ENCODE measurements at places on chromosomes 6 and 20.

GRCh38 chr6:101937108-101937507 is 543.6 kb downstream of the GRIK2 start:
- no peak for DNase-seq

GRCh38 chr20:63484651-63485403 is 12.4 kb upstream of the KCNQ2 start:
- DNase-seq: no peak

- DNase-seq: no peak
Observed at GRCh38 chr6:135627092-135627715, 129.7 kb upstream of the AHI1 start.

GRCh38 chr6:54491431-54491830 is 183.2 kb downstream of the TINAG start:
- peak; percentile 13 for DNase-seq

- DNase-seq: no peak
Observed at GRCh38 chr6:130730600-130730999, 96.6 kb upstream of the SMLR1 start.

DNA sequence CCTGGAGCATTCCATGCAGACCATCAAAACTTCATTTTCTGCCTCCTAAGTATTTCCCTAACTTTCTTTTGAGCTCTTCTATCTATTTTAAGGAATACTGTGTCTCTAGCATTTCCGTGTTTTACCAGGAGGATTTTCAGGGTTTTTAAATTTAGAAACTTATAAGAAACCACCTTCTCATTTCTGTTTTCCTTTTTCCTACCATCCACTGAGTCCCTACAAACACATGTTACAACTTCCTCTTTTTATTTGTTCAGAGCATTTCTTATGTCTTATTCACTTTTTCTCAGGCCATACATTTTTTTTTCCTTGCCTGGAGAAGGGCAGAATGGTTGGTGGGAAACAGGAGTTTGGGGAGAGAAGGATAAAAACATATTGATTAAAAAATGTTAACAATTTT is 130.0 kb upstream of the BMP5 start:
- no peak for DNase-seq

DNA sequence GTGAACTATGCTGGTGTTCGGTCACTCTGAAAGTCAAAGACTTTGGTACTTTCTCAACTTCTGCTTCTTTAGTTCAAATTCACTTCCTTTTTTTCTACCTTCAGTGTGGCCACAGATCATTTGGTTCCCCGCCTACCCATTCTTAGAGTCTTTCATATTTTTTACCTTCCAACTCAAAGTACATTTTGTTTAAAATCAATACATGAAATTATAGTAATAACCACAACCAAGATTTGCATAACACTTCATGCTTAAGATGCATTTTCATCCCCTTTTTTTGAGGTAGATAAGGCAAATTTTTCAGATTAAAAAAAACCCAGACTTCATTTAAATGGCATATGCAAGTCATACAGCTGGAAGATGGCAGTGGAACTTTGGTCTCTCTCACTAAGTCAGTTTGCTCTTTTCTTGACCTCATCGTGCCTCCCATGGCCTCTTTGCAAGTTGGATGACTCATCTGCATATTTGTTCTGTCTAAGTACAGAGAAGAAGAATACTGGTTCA is 11.9 kb upstream of the CNR1 start:
- peak; percentile 15 for DNase-seq

GRCh38 chr6:145929037-145929633 is 35.0 kb downstream of the SHPRH start:
- DNase-seq: peak; percentile 41

- no peak for DNase-seq
Observed at GRCh38 chr20:1287787-1288569, 21.9 kb downstream of the SNPH start.

GRCh38 chr20:51500311-51500710 is 42.2 kb downstream of the NFATC2 start:
- DNase-seq: no peak

- DNase-seq: no peak
Observed at GRCh38 chr6:21996425-21997118, 300.3 kb downstream of the PRL start.

GRCh38 chr6:117072134-117072533 is 193.2 kb upstream of the VGLL2 start:
- DNase-seq: peak; percentile 1

DNA sequence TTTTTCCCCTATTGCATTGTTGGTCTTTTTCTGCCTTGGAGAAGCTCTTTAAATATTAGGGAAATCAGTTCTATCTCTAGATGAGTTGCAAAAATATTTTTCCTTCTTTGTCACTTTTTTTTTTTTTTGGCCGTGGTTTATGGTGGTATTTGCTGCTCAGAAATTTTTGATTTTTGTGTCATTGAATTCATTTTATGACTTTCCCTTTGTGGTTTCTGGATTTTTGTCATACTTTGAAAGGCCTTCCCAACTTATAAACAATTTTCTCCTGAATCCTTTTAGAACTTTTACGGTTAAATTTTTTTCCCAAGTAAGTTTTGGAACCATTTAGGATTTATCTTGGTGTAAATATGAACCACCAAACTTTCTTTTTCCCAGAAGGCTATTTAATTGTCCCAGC is 145.6 kb downstream of the GJA10 start:
- peak; percentile 65 for DNase-seq

- DNase-seq: no peak
Observed at GRCh38 chr20:48404598-48404997, 423.2 kb downstream of the PREX1 start.

GRCh38 chr6:160996131-160996601 is 4.6 kb downstream of the MAP3K4 start:
- DNase-seq: no peak

DNA sequence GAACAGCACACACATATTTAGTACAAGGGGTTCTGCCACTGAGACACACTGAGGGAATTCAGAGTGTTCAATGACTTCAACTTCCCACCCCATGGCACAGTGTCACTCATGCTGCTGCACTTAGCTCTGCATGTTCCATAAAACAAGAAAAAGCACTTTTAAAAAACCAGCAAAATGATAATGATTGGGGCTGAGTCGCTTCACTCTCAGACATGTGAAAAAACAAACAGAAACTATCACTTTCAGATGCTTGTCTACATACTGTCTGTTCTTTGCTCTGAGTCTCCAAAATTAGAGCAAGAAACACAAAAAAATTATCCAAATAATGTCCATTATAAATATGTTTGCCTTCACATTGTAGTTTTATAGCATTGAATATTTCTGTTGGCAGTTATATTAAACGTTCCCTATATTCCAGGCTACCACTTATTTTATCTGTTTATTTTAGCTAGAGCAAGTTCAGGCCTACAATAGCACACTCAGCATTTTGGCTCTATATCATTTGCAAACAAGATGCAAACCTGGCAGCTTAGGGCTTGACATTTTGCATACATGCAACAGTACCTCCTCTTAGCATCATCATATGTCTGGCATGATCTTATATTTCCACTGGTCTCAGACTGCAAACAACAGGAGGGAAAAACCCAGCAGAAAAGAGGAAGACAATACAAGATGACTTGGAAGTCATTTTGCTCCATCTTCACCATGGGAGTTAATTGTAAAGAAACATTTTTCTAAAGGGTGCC is 398.8 kb downstream of the HACE1 start:
- DNase-seq: no peak

DNA sequence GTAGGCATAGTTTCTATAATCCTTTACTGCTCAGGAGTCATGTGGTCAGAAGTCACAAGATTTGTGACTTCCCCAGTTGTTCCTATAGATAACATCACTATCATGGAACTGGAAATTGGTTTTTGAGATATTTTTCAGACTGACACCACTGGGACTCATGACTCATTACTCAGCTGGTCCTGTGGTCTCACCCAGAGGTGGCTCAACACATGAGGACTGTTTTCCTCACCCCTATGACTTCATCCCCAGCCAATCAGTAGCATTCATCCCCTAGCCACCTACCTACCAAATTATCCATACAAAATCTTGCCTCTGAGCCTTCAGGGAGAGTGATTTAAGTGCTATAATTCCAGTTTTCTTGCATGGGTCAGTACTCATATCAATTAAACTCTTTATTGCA is 1217.7 kb downstream of the EPHA7 start:
- DNase-seq: no peak

GRCh38 chr6:169904051-169904922 is 152.9 kb downstream of the ERMARD start:
- no peak for DNase-seq

- DNase-seq: no peak
Observed at GRCh38 chr20:1891263-1892118, 3.7 kb upstream of the SIRPA start.

- DNase-seq: no peak
Observed at GRCh38 chr6:39901670-39902069, 32.6 kb downstream of the MOCS1 start.

GRCh38 chr20:24878657-24879056 is 70.4 kb upstream of the CST7 start:
- no peak for DNase-seq

GRCh38 chr6:136334465-136334846 is 44.8 kb upstream of the BCLAF1 start:
- no peak for DNase-seq

DNA sequence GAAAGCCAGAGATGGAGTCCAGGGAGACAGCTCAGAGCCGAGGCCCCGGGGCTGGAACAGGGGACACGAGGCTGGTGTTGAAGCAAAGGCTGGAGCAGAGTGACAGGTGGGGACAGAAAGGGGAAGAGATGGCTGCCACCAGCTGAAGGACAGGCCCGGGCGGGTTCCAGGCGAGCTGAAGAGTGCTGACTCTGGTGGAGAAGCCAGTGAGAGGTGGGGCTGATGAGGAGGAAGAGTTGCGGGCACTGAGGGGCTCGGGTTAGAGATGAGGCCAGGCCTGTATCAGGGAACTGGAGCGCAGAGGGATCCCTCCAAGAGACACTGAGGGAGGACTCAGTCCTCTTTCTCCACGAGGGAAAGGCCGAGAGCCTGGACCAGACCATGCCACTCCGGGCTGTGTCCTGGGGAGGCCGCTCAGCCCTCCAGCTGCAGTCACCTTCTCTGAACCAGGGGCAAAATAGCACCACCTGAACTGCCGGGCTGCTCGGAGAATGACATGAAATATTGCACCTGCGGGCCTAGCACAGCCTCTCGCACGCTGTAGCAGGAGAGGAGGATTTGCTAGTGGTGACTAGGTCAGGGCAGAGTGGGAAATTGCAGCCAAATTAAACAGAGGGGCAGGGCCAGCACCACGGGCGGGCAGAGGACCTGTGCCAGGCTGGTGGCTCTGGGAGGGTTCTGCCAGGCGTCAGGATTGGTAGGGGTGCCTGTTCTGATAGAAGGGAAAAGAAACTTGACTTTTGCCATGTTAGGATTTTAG is 175.9 kb downstream of the ZDHHC14 start:
- DNase-seq: no peak

DNA sequence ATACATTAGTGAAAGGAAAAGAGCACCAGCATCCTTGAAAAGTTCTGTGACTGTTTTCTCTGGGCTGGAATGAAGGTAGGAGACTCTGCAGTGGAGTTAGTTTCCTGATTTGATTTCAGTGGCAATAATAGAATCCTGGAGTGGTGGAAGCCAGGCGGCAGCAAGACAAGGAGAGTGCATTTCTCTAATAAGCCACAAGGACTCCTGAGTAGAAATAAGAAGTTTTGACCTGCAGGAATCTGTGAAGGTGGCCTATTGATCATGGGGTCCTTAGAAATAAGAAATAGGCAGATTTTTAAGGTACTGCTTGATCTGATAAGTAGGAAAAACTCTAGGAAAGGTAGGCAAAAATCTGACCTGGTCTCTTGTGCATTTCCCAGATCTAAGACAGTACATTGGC is 68.4 kb upstream of the ELOVL5 start:
- DNase-seq: no peak

DNA sequence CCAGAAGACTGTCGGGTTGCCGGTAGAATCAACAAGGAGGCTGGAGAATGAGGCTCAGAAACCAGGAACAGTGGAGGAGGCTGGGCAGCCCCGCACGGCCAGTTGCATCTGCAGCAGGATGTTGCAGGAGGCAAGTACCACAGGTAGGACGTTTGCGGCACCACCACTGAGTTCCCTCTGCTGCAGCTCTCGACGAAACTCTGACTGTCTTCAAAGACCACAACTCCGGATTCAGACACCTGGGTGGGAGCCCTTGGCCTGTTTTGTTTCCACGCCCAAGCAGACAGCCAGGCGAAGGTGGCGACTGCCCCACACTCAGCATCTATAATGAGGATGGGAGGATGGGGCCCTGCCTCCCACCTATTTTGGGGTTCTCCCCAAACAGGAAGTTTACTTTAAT is 218.2 kb downstream of the ZDHHC14 start:
- no peak for DNase-seq

GRCh38 chr6:111871725-111872400 is 1.4 kb downstream of the FYN start:
- peak; percentile 67 for DNase-seq

GRCh38 chr6:2749969-2750600 is 637 bp downstream of the MYLK4 start:
- DNase-seq: peak; percentile 58

DNA sequence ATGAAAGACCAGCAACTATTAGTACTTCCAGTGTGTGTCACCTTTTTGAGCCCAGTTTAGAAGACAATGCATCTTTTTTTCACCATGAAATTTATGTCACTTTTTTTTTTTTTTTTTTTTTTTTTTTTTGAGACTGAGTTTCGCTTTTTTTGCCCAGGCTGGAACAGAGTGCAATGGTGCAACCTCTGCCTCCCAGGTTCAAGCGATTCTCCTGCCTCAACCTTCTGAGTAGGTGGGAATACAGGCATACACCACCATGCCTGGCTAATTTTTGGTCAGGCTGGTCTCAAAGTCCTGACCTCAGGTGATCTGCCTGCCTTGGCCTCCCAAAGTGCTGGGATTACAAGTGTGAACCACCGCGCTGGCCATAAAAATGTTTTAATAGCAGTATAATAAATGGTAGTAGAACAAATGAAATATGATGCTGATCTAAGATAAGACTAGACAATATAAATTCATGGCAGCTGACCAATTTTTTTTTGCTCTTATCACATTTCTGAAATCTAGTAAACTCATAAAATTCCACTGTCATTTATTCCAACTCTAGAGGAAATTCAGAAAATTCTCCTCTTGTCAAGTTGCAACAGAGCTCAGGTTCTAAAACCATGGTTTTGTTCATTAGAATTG is 21.3 kb downstream of the NHSL1 start:
- DNase-seq: no peak

- no peak for DNase-seq
Observed at GRCh38 chr6:167811442-167812087, 15.1 kb upstream of the AFDN start.

DNA sequence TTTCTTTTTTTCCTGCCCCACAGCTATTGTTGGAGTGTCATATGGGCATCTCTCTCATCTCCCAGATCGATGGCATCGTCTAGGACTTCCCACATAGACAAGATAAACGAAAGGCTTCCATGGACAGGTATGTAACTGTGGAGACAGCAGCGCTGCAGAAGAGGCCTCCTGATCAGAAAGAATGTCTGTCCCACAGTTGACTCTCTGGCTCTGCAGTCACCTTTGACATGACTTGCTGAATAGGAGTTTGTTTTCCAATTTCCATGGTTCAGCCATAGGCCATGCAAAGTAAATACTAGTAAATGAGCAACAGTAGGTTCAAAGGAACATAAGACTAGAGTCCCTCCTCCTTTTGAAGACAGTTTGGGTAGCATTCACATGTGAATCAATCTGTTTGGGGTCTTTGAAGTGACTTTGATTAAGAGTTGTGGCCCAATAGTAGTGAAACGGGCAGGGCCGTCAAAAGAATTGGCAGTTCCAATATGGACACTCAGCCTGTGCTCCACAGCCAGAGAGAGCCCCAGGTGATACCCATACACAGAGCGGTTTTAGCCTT is 134.7 kb upstream of the IFNGR1 start:
- DNase-seq: no peak

All from EL (cell line).